ENCODE measurements at places on chromosomes 5 and 9. TPM values are rescaled to one million over a fixed set of nuclear protein-coding genes. Genes with fewer than 3 reads are reported as not detected.

DNA sequence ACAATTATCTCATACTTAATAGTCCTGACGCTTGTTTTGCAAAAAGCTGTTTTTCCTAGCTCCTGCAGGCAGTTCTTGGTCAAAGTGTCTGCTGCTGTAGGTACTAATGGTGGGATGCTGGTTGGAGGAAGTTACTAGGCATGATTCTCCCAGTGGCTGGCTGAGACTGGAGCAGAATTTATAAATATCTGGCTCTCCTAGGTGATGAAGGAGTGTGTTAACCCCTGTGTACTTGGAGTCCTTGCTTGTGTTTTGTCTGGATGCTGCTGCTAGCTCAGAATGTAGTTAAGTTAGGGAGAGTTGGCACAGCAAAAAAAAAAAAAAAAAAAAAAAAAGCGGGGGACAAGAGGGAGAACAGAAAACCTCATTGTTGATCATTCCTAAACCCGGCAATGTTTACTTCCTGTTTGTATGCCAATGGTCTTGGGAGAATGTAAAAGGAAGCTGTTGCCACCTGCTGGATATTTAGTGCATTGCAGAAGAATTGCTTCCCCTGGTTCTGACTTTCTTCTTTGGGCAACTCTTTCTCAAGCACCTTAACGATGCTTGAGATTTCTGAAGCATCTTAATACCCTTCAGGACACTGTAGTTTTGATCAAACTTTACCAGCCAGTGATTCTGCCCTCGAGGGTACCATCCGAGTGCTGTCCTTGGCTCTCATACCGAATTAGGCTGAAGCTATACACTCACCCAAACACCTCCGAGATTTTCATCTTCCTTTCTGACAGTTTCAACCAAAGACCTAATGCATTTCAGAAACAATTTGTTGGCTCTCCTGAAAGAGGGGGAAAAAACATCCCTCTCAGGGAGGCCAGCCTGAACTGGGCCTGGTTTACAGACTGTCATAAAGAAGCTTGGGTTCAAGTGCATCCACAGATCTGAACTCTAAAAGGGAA, 71.7 kb upstream of the WWC1 start:
- no peak for DNase-seq

Gene ITGA2
- 1.7 TPM for total RNA-seq

GRCh38 chr5:129500101-129500500, 40.0 kb downstream of the ADAMTS19 start:
- no peak for DNase-seq

GRCh38 chr5:79042188-79042587, 27.3 kb downstream of the DMGDH start:
- no peak for DNase-seq

DNA sequence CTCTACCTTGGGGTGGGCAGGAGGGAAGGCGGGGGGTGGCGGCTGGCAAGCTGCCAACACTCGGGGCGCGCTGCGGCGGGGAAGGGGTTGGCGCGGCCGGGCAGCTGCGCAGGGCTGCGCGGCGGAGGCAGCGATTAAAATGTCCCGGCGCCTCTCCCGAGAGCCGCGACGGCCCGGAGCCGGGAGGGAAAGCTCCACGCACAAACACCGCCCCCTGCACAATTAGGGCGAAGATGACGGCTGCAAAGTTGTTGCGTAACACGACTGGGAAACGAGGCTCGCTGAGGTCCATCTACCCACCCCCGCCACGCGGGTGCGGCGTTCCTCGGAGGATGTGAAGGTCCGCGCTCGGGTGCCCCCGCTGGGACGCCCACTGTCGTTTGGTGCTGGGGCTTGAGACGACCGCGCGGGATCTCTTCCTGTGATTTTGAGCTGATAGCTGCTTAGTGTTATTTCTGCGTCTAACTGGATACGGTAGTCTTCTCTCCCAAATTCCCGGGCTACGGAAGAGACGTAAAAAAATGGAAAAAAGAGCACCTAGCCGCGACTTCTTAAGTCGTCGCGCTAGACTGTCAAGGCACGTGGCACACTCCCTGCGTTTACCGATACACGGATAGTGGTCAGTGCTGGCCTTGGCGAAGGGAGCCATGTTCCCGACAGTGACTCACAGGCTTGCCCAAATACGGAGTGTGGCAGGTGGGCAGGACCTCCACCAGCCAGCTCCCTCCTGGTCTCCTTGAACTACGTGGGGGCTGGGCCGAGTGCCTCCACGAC, 958 bp upstream of the NFIL3 start:
- DNase-seq = peak; percentile 97

Gene AIF1L
- 2.5 TPM for total RNA-seq

DNA sequence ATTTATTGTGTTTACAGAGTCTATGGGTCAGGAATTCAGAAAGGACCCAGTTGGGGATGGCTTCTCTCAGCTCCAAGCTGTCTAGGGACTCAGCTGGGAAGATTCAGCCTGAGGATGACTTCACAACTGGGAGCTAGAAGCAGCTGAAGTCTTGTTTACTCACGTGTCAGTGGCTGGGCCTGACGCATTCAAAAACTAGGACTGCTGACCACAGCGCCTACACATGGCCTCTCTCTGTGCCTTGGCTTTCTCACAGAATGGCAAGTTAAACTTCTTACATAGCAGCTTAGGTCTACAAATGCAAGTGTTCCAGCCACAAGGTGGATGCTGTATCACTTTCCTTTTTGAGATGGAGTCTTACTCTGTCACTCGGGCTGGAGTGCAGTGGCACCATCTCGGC, 16.3 kb upstream of the PPP2CA start:
- DNase-seq = peak; percentile 75

Gene PRRX2
- not detected for total RNA-seq

- peak; percentile 89 for DNase-seq
Measured at GRCh38 chr9:70609542-70610286, 195.3 kb upstream of the KLF9 start.

Gene SOHLH1
- not detected for total RNA-seq

Data from sigmoid colon (tissue), 7 donors.